Bronchial epithelial cell (primary cell): ENCODE measurements at places on chromosomes 12 and 14.

DNA sequence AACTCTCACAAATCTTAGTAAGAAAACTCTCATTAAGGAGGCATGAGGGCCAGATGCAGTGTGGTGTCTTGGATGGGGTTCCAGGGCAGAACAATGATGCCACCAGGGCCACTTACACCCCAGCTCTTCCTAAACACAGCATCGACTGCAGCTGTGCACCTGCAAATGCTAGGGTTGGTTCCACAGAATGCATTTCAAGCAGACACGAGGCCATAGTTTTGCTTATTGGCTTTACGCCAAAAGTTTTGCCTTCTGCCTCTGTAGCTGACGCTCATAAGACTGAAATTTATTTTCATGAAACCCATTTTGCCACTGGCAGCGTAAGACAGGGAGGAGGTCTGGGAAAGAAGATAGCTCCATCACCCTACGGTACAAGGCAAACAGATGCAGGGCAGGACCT, 179.0 kb downstream of the RIMBP2 start:
- DNase-seq = no peak

DNA sequence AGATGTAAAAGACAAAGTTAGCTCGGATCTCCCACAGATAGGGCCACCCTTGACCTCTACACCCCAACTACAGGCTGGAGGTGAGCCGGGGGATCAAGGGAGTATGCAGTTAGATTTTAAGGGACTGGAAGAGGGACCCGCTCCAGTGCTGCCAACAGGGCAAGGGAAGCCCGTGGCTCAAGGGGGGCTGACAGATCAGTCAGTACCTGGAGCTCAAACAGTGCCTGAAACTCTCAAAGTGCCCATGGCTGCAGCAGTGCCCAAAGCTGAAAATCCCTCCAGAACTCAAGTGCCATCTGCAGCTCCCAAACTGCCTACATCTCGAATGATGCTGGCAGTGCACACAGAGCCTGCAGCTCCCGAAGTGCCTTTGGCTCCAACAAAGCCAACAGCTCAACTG, 10.4 kb downstream of the NYNRIN start:
- no peak for DNase-seq

GRCh38 chr12:77299001-77299400, 233.6 kb upstream of the E2F7 start:
- DNase-seq = peak; percentile 23

DNA sequence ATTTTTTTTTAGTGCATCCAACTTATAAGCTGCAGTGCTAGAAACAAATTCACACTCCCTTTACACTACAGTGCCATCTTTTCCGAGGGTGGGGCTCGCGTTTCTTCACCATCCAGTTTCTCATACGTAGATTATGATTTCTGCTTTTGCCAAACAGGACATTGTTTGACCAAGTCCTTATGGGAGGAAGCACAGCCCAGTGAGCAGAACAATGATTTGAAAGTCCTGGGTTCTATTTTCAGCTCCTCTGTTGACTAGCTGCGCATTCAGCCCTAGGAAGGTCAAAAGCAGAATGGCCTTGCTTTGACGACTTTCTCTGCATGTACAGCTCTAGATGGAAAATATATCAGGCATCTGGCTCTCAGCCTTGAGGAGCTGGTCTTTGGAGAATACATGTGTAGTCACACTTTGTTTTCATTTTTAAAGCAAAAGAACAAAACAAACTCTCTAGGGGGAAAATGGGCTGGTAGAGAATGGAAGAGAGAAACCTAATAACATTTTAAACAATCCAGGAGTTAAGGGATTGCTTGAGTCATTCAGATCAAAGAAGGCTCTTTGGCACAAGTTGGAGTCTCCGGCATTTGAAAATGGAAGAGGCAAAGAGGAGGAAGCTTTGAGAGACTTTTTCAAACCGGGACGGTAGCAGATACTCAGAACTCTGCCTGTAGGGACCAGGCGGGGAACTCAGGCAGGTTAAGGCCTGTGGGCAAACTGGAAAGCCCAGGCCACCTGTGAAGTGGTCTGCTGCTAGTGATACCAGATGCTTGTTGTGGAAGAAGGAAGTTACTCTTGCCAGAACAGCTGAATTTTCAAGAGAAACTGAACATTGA, 257.3 kb upstream of the PLEKHG7 start:
- peak; percentile 35 for DNase-seq

DNA sequence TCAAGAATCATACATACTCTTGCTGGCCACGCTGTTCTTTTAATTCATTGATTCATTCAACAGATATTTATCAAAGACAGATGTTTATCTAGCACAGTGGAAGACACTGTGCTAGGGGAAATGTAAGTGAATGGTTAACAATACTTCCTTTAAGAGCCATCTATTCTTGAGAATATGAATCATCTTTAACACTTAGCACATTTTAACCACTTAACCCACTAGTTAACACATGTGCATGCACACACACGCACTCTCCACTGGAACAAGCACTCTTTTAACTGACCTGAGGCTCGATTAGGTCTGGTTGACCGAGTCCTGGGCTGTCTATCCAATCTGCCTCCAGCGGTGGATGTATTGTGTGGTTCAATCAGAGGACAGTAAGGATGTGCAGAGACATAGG, 34.6 kb downstream of the LMNTD1 start:
- peak; percentile 67 for DNase-seq

DNA sequence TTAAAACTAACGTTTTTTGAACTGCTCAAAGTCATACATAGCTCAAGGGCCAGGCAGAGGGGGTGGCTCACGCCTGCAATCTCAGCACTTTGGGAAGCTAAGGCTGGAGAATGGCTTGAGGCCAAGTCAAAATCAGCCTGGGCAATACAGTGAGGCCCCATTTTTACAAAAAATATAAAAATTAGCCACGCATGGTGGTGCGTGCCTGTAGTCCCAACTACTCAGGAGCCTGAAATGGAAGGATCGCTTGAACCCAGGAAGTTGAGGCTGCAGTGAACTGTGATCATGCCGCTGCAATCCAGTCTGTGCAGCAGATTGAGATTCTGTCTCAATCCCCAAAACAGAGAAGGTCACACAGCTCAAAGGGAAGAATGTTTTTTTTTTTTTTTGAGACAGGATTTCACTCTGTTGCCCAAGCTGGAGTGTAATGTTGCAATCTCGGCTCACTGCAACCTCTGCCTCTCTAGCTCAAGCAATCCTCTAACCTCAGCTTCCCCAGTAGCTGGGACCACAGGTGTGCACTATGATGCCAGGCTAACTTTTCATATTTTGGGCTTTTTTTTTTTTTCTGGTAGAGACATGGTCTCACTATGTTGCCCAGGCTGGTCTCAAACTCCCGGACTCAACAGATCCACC, 2.9 kb downstream of the RBM23 start:
- DNase-seq = no peak

GRCh38 chr12:119570771-119571170, 22.8 kb upstream of the TMEM233 start:
- DNase-seq = no peak

- DNase-seq = no peak
Measured at GRCh38 chr12:55830601-55831446, 1.4 kb upstream of the DNAJC14 start.

- DNase-seq = no peak
Measured at GRCh38 chr12:85191-85666, 18.7 kb downstream of the IQSEC3 start.

DNA sequence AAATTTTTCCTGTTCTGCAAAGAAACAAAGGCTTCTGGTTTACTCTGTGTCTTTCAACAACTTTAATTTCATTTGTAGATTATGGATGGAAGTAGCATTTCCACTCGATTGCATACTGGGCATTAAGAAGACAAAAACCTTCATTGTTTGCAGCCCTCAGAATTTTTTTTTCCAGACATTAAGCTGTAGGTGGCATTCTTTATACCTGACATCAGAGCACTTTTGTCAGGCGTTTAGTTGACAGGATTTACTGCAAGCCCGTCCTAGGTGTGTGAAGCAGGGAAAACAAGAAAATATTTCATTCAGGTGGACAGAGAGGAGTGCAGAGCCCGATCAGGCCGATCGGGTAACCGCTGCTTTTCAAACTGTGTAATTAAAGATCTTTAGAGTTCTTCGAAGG, 107.5 kb downstream of the TMEM260 start:
- DNase-seq = no peak

DNA sequence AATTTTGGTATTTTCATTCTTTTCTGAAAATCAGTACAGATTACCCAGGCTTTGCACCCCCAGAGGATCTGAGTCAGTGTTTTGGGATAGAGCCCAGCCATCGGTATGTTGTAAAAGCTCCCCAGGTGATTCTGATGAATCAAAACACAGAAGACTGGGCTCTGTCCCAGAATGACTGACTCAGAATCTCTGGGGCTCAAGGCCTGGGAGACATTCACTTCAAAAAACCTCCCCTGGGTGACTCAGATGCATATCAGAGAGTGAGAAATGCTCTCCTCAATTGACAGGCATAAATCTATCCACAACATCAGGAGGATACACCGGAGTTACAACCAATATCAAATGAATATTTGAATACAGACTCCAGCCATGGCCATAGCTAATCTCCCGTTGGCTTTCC, 32.6 kb downstream of the SLC35F4 start:
- peak; percentile 98 for DNase-seq

GRCh38 chr14:57988445-57988844, 122.6 kb upstream of the SLC35F4 start:
- no peak for DNase-seq

GRCh38 chr14:104678346-104678745, 11.1 kb upstream of the INF2 start:
- no peak for DNase-seq

DNA sequence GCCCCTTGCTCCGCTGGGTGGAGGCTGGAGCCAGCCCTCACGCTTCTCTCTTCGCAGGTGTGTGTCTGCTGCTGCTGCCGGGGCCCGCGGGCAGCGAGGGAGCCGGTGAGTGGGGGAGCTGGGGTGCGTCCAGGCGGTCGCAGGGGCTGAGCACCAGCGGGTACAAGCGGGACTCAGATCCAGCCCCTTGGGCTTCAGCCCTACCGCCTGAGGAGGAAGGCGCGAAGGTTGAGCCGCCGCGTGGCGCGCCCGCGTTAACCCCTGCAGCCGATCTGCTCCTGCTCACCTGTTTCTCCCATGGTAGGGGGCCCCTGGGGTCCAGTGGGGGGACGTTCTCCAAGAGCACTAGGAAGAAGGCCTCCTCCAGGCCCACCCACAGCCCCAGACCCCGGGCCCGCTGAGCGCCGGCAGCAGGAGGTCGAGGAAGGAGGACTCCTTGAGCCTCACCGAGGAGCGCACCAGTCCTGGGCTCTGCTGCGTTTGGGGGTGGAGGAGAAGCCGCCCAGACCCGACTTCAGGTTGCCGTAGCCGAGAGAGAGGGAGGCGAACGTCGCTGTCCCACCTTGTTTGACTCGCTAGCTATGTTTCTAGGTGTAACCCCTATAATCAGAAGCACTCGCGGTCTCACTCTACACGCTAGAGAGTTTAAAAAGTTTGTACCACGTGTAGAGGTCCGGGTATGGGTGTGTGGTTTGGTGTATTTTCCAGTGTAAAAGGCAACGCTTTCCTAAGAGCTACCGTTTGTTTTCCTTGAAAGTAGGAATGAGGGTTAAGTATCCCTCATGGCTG, 834 bp downstream of the COCH start:
- DNase-seq = no peak

DNA sequence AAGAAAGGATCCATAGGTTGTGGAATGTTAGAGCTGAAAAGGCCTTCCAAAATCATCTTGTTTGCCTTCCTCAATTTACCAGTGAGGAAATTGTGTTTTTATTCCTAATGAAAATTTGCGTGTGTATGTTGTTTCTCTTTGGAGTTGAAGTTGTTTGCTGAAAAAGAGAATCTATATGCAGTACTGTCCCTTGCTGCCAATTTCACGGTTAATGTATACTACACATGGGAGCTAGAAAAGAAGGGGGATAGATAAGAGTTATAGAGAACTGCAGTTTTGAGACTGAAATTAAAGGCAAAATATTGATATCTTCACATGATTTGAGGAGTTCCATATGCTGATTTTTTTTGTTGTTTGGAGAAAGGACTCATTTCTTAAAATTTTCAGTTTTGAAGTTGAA, 62.0 kb upstream of the LRTM2 start:
- DNase-seq = no peak

DNA sequence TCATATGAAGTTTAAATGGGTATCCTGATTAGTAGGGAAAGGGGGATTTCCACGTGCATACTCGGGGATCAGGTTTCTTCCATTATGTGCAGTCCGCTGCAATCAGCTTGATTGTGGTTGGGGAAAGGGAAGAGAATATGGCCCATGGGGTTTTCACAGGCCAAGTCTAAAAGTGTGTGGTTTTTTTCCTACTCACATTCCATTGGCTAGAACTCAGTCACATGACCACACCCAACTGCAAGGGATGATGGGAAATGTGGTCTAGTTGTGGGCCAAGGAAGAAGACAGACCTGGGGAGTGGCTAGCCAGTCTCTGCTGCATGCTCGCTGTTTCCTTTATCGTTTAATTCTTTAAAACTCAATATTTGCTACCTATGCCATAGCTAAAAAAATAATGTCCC, 105.1 kb downstream of the PRIMA1 start:
- peak; percentile 3 for DNase-seq

- DNase-seq = peak; percentile 62
Measured at GRCh38 chr14:68111853-68112270, 292.3 kb downstream of the RAD51B start.

- no peak for DNase-seq
Measured at GRCh38 chr14:82104013-82104412, 570.4 kb upstream of the SEL1L start.

- no peak for DNase-seq
Measured at GRCh38 chr12:109461049-109461845, 15.9 kb downstream of the KCTD10 start.

DNA sequence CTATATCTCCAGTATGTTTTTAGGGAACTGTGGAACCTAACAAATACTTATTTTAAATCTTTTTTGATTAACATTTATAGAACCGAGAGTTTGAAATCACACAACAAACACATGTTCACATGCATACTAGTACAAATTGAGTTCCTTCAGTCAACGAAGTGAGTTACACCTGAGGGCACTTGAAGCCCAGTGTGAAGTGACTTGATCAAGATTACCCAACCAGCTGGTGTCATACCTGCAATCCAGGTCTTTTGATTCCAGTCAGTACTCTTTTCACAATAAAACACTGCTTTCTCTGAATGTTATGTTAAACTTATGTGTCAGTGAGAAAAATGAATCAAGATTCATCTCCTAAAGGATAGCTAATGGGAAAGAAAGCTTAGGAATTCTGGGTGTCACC, 35.2 kb downstream of the VRK1 start:
- peak; percentile 32 for DNase-seq

DNA sequence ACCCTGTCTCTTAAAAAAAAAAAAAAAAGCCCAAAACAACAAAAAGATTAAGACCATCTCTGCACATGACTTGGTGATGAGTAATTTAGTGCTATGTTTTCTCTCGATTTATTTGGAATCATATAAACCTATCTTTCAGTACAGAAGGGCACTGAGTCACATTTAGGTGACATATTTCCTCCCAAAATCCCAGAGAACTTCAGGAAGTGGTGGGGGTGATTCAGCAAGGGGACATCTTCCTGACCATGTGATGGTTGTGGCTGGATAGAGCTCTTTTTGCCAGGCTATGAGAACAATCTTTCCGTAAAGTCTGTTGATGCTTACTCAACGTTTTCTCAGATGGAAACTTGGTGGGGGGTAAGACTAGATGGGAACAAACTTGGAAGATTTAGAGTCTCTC, 50.0 kb downstream of the PPFIBP1 start:
- peak; percentile 59 for DNase-seq

- DNase-seq = peak; percentile 75
Measured at GRCh38 chr12:49540229-49541139, 1.7 kb downstream of the KCNH3 start.
